Foreskin fibroblast (primary cell): ENCODE measurements at places on chromosomes 7 and 10.

- no peak for DNase-seq
Measured at GRCh38 chr10:48758411-48758810, 73.7 kb downstream of the WDFY4 start.

- peak; percentile 47 for DNase-seq
Measured at GRCh38 chr10:72044417-72045041, 43.8 kb downstream of the SPOCK2 start.

GRCh38 chr7:143906151-143906550 lies 4.2 kb upstream of the TCAF1 start:
- no peak for DNase-seq

- peak; percentile 77 for DNase-seq
Measured at GRCh38 chr10:87860156-87860795, 3.1 kb downstream of the KLLN start.

GRCh38 chr10:72727130-72727529 lies 35.2 kb downstream of the MCU start:
- no peak for DNase-seq

- peak; percentile 80 for DNase-seq
Measured at GRCh38 chr10:110803830-110804338, 67.8 kb upstream of the PDCD4 start.

GRCh38 chr7:105782391-105783042 lies 93.9 kb downstream of the ATXN7L1 start:
- peak; percentile 85 for DNase-seq
